ENCODE measurements at places on chromosomes 1 and 21.

- DNase-seq: no peak
Measured at GRCh38 chr1:101240041-101240430, 3.2 kb downstream of the S1PR1 start.

GRCh38 chr1:107941531-107941930 is 23.4 kb downstream of the VAV3 start:
- no peak for DNase-seq

DNA sequence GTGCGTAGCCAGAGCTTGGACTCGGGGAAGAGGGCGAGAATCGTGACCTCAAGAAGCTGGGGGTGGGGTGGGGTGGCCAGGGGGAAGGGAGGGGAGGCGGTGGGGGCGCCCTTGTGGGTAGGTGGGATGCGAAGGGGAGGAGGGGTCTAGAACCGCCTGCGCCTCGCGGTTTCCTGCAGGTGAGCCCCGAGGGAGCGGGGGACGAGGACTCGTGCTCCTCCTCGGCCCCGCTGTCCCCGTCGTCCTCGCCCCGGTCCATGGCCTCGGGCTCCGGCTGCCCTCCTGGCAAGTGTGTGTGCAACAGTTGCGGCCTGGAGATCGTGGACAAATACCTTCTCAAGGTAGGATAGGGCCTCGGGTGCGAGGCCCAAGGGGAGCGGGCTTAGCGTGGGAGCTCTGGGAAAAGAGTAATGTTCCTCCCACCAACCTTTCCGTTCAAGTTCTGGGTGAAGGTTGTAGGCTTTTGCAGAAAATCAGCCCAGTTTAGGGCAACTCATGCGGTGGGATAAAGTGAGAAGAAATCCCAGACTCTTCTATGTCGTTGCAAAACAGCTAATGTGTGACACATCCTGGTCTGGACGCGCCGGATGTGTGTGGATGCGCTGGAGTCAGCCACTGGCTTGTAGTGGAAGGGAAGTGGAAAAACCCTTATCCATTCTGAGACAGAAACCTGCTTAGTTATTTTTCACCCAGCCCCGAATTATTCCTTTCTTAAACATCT is 2.9 kb downstream of the LHX8 start:
- no peak for DNase-seq

DNA sequence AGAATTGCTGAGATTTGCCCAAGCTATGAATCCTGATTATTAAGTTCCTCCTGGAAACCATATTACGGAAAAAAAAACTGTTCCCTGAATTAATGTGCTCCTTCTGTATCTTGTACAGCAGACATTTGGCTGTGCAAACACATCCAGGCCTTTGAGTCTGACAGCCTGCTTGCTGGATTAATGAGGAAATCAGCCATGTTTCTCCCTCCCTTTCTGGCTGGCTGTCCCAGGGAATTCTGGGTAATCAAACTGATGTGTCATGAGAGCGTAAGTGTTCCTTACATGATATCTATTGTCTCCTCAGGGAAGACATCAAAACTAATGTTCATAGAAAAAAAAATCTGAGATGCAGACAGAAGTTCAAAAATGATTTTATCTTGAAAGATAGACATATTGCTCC is 18.8 kb downstream of the PGBD5 start:
- no peak for DNase-seq

GRCh38 chr1:205565799-205566198 is 61.3 kb downstream of the CDK18 start:
- DNase-seq: no peak
